ENCODE measurements at places on chromosomes 11 and 22.

DNA sequence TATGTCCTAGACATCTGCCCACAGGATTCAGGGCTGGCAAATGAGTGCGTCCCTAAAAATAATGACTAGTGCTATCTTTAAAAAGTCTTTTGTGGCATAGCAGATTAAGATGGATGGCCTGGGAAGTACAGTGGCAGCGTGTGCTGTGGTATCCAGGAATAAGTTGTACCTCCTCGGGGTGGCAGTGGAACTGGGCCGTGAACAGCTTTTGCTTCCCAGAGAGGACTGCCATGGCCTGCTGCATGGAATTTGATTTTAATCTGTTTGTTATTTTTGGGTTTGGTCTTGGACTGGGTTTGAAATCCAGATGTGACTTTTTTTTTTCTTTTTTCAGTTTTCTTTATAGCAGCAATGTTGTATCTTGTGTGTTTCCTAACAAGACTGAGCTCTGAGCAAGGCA is 71.3 kb upstream of the PARVG start:
- DNase-seq: no peak

- DNase-seq: no peak
Measured at GRCh38 chr11:1000357-1001278, 35.9 kb downstream of the MUC6 start.

GRCh38 chr11:101880222-101880621 is 34.6 kb upstream of the CEP126 start:
- no peak for DNase-seq

DNA sequence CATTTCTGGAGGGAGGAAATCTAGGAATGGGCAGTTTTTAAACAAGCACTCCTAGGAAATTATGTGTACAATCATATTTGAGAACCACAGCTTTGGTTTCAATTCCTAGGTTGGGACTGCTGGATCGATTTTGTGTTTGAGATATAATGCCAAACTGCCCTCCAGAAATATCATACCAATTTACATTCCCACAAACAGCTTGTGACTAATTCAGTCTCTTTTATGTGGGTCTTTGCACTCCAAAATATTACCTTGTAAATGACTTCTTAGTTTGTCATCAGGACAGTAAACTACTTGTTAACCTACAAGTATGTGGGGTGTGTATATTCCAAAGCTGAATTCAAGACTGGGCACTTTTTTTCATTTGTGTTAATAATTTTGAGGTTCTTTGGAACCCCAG is 9.8 kb upstream of the BARX2 start:
- DNase-seq: no peak

DNA sequence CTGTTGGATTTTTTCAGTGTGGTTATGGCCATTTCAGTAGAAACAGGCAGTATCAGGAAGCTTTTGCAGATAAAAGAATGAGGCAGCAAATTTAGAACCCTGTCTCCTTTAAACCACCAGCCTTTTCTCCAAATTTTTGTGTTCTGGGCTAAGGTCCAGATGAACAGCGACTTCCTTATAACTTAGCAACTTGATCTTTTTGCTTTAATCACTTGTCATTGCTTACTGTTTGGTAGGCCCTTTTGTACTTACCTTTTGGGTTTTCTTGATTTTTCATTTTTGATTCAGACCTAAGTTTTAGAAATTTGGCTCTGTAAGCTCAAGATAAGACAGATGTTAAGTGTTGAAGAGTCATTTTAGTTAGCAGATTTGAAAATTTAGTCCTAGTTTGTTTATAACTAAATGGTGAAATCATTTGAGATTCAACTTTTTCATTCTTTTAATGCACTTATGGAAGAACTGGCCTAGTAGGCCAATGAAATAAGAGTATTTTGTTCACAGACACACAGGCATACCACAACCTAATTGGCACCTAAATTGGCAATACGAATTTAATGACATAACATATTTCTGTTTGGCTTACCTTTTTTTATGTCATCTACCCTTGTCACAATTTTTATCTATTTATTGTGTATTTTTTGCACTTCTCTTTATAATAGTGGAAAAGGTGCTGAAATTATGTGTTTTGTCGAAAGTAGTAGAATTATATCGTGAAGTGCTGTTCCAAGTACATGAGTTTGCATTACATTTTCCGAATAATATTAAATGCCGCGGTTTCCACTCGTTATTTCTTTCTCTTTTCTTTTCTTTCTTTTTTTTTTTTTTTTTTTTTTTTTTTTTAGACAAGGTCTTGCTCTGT is 2.1 kb downstream of the RTN3 start:
- DNase-seq: no peak

DNA sequence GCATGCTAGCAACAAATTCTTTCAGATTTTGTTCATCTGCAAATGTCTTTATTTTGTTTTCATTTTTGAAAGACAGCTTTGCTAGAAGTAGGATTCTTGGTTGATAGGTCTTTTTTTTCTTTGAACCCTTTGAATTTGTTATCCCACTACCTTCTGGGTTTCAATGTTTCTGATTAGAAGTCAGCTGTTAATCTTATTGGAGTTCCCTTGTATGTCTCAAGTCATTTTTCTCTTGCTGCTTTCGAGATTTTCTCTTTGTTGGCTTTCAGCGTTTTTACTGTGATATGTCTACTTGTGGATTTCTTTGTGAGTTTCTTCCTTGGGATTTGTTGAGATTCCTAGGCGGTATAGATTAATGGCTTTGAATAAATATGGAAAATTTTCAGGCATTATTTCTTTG is 27.2 kb upstream of the MS4A8 start:
- DNase-seq: no peak

DNA sequence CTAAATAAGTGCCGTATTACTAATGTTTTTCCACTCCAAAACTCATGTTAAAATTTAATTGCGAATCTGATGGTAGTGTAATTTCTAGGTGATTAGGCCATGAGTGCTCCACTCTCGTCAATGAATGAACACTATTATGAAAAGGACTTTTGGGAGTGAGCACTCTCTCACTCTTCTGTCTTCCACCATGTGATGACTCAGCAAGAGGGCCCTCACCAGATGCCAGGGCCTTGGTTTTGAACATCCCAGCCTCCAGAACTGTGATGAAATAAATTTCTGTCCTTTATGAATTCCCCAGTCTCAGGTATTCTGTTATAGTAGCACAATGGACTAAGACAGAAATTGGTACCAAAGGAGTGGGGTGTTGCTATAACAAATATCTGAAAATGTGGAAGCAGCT is 8.1 kb downstream of the JRKL start:
- DNase-seq: no peak

- DNase-seq: no peak
Measured at GRCh38 chr22:23325183-23325582, 144.9 kb downstream of the BCR start.

DNA sequence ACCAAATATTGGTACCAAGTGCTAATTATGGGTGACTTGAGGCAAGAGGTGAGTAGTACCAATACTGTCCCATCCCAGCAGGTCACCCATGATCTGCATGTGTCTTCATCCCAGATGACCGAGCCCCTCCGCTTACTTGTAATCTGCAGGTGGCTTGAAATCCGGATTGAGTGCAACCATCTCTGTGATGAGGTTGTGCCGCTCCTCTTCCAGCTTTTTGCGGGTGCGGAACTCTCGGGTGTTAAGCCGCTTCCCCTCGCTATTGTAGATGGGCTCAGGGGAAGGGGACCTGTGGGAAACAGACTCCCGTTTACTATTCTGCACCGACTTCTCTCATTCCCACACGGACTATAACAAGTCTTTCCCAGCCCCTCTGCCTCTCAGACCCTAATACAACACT is 8.2 kb downstream of the SF1 start:
- no peak for DNase-seq

DNA sequence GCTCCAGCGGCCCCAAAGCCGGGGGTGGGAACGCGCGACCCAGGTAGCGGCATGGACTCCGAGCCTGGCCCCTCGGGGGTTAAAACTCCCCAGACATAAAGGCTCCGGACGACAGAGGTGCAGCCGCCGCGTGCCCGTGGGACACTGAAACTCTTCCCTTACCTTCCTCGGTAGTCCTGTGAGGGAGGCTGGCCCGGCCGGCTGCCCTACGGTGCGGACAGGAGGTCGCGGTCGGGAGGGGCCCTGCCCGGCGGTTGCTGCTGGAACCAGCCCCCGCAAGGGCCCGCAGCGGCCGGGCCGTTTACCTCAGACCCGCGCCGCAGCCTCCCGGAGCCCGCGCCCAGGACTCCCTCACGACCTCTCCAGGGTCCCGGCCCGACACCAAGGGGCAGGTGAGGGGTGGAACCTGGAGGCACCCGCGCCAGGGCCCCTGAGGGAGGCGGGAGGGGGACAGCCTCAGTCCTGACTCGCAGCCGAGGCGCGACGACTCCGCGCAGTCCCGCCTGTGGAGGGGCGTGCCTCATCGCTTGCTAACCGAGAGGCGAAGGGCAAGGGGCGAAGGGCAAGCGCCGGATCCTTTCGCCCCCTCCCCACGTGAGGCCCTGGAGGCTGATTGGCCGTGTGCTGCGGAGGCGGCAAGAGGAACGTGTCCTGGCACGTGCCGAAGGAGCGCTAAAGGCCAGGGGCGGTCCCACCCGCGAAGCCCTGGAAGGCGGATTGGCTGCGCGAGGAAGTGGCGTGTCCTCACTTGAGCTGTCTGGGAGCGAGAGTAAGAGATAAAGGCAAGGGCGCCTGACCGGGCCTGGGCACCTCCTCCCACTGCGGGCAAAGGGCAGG is at the start of gene UPB1:
UPB1 (plus strand) TSS at position 805 of the 837 bp plus-strand sequence. CDS start 72 bp downstream, outside the sequence.
- DNase-seq: no peak

DNA sequence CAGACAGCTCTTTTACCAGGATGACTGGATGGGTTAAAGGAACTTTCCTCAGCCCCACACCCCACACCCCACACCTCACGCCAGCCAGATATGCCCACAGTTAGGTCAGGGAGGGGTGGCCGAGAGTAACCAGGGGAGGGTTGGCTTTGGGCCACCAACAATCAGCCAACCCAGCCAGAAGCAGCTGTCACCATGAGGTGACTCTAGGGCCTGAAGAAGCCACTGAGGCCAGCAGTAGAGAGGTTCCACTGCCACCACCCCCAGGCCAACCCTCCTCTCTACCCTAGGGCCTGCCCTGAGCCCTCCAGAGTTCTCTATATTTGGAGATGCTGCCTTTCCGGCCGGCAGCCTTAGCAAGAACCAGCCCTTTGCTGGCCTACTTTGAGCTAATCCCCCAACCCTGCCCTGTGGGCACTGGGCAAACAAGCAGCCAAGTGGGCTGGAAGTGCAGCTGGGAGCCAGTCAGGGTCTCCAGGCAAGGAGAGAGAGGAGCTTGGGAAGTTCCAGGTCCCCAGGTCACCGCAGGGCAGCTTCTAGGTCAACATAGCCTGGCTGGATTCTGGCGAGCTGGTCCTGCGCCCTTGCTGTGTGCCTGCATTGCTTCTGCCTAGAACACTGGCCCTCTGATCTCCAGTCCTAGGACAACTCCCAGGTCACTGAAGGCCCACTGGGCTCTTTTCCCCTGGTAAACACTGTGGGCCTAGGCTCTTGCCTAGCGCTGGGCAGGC is 12.0 kb upstream of the SYT8 start:
- no peak for DNase-seq

DNA sequence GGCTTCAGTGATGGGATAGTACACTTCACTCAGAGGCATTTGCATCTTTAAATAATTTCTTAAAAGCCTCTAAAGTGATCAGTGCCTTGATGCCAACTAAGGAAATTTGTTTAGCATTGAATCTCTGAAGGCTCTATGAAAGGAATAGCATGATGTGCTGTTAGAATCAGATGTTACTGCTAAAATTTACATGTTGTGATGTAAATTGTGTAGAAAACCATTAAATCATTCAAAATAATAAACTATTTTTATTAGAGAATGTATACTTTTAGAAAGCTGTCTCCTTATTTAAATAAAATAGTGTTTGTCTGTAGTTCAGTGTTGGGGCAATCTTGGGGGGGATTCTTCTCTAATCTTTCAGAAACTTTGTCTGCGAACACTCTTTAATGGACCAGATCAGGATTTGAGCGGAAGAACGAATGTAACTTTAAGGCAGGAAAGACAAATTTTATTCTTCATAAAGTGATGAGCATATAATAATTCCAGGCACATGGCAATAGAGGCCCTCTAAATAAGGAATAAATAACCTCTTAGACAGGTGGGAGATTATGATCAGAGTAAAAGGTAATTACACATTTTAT is 4.6 kb downstream of the MALAT1 start:
- DNase-seq: no peak

DNA sequence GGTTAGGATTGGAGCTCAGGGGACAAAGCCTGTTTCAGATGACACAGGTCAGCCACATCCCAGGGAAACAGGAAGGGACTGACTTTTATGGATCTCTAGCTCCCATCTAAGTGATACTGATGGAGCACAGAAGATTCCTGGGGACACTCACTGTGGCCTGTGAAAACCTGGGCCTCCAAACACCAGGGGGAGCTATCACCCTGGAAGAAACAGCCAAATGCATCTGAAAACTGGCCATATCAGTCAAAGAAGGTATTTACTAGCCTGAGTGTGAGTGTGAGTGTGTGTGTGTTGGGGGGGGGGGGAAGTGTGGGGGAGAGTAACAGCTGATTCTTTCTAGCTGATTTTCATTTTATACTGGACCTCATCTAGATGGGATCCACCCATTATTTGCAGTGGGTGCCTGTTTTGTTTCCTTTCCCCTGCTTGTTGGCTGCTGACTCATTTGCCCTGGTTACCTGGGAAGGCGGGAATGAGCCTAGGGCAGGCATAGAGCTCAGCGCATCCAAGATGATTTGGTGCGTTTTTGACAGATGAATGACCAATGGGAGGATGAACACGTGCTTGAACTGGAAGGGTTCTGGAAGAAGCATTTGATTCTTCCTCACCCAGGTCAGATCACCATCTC is 284.0 kb downstream of the KIRREL3 start:
- peak; percentile 9 for DNase-seq

GRCh38 chr11:57426439-57426928 is 437 bp downstream of the SLC43A3 start:
- no peak for DNase-seq

- DNase-seq: no peak
Measured at GRCh38 chr11:99320769-99321290, 300.1 kb downstream of the CNTN5 start.

- DNase-seq: no peak
Measured at GRCh38 chr11:8096575-8096974, 15.6 kb downstream of the TUB start.

DNA sequence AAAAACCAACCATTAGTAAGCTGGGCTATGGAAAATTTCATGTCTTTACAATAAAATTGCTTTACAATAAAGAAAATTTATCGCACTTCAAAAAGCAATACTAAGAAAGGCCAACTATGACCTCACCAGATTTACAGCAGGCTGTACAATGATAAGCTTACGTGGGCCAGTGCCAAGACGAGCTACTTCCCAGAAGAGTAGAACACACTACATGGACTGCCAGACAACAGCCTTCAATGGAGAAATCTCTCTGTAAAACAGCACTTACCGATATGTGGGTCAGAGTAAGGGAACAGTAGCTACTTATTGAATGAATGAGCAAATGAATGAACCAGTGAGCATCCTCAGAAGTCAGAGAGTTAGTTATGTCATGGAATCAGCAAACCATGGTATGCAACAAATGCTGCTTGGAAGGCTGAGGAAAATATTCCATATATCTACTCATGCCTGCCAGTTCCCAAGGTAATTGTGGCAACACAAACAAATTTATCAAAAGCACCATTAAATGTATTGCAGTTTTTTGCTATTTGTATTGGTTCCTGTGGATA is 74.4 kb downstream of the SLC36A4 start:
- no peak for DNase-seq

All from non-pigmented ciliary epithelial cell (primary cell).